CD14-positive monocyte (primary cell): ENCODE measurements at places on chromosomes 16 and 17.

DNA sequence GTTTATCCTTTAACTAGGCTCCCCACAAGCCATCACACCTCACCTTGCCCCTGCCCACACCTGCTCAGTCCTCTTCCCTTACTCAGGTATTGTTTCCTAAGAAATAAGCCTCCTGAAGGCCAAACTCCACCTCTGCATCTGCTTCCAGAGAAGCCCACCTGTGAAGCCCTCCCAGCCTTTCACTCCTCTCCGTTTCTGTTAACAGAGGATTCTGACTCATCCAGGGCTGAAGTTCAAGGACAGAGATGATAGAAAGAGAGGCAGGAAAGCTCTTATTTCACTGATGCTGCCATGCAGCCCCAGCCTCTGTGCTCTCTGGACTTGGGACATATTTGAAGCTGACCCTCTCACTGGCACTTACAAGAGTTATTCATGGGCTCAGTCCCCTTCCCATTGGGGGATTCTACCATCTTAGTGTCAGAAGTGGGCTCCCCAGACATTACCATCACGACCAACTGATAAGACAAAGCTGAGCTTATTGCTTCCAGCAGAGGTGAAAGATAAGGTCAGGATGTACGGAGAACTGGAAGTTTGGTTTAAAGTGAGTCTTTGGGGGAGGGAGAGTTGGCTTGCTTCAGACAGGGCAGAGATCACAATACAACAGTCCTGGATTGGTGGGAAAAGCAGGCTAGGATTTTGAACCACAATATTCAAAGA is 35.3 kb upstream of the XYLT2 start:
- H3K27ac ChIP-seq, result no peak overlapping the region
- H3K4me1 ChIP-seq, result no peaks in the 10 kb centered on the region
- no peaks in the 10 kb centered on the region for H3K36me3 ChIP-seq
- DNase-seq, result no peak

DNA sequence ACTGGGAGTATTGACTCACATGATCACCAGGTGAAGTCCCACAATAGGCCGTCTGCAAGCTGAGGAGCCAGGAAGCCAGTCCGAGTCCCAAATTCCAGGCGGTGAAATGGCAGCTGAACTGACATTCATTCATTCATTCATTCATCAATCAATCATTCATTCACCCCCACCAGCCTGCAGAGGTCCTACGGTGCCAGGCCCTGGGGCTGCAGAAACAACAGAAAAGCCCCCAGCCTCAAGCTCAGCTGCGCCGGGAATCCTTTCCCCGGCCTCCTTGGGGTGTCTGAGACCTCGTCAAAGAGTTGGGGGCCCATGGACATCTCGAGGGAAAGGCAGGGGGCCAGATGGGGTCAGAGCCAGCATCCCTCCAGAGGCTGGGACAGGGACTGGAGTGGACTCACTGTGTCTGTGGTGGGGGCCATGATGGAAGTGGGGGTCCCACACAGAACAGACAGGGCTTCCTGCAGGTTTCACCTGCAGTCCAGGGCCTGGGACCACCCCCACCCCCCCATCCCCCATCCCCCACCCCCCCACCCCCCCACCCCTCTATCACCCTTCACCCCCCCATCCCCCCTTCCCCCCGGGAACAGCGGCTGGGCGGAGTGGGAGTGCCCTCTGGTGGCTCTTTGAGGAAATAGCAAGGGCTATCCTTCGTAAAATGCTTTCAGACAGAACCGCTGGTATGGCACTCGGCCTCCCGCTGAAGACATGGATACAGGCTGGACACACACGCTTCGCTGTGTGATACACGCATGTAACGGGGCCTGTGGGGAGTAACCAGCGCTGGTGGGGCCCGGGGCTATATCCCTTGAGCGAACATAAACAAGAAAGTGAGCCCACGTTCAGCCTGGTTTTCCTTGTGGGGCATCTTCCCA is 8.5 kb upstream of the ZC3H18 start:
- no peaks in the 10 kb centered on the region for H3K4me1 ChIP-seq
- DNase-seq, result peak; percentile 46
- H3K4me3 ChIP-seq, result no peak overlapping the region
- no peaks in the 10 kb centered on the region for H3K36me3 ChIP-seq

GRCh38 chr17:55567240-55568214 is 56.3 kb upstream of the SMIM36 start:
- no peak overlapping the region for H3K27ac ChIP-seq
- no peaks in the 10 kb centered on the region for H3K27me3 ChIP-seq
- no peaks in the 10 kb centered on the region for H3K4me1 ChIP-seq

DNA sequence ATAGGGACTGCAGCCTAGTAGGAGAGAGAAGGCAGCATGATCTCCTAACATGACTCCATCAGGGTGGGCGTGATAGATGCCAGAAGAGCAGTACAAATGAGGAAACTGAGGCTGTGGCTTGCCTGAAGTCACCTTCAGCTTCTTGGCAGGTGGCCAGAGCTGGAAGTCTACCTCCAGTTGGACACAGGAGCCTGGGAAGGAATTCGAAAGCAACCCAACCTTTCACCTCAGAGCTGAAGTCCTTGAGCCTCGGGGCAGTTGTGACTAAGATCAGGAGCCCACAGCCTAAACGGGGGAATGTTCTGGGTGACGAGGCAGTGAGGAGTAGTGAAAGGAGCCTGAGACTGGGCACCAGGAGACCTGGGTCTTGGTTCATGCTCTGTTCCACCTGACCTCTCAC is 9.4 kb upstream of the SLC52A1 start:
- H3K4me3 ChIP-seq, result no peak overlapping the region
- no peaks in the 10 kb centered on the region for H3K27me3 ChIP-seq
- H3K4me1 ChIP-seq, result no peaks in the 10 kb centered on the region
- DNase-seq, result no peak
- H3K27ac ChIP-seq, result no peak overlapping the region

DNA sequence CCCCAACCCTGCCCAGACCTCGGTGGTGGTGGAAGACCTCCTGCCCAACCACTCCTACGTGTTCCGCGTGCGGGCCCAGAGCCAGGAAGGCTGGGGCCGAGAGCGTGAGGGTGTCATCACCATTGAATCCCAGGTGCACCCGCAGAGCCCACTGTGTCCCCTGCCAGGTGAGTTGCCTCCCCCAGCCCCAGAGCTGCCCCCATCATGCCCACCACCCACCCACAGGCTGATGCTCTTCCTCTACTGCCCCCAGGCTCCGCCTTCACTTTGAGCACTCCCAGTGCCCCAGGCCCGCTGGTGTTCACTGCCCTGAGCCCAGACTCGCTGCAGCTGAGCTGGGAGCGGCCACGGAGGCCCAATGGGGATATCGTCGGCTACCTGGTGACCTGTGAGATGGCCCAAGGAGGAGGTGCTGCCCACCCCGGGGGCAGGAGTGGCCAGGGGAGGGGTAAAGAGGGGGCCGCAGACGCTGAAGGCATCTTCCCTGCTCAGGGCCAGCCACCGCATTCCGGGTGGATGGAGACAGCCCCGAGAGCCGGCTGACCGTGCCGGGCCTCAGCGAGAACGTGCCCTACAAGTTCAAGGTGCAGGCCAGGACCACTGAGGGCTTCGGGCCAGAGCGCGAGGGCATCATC is 8.4 kb downstream of the GALK1 start:
- H3K36me3 ChIP-seq, result peaks cover 23% of the 10 kb centered on the region
- H3K4me1 ChIP-seq, result peaks cover 30% of the 10 kb centered on the region
- no peak overlapping the region for H3K27ac ChIP-seq
- no peak overlapping the region for H3K4me3 ChIP-seq
- peaks cover 4% of the 10 kb centered on the region for H3K27me3 ChIP-seq
- no peak for DNase-seq

- H3K36me3 ChIP-seq, result peaks cover 44% of the 10 kb centered on the region
- H3K27ac ChIP-seq, result peak overlapping the region; percentile 77
- H3K27me3 ChIP-seq, result no peaks in the 10 kb centered on the region
- peak; percentile 85 for DNase-seq
- H3K4me3 ChIP-seq, result peak overlapping the region; percentile 92
Observed at GRCh38 chr16:21650521-21650920, 1.9 kb downstream of the IGSF6 start.

DNA sequence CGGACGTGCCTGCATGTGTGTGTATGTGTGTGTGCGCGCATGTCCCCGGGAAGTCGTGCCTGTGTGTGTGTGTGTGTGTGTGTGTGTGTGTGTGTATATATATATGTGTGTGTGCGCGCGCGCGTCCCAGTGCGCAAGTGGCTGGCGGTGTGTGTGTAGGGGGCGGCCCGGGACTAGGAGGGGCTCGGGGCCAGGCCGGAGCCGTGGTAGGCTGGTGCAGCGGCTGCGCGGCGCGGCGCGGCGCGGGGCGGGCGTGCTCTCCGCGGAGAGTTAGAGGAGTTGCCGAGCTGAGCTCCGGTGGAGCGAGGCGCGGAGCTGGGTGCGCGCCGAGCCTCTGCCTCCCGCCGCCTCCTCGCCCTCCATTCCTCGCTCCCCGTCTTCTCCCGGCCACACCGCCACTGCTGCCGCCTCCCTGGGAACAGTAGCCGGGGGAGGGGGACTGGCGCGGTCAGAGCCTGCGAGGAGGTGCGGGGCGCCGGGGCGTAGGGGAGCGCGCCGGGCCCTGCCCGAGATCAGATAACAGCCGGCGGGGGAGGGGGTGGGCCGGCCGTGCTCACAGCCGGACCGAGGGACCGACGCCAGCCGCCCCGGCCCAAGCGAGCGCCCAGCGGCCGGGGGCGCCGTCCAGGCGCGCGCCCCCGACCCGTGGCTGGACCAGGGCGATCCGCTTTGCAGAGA is at the start of gene KCNJ12:
Gene KCNJ12, plus strand, starts transcription at position 277 of the 678 bp plus-strand sequence. CDS start 38,986 bp downstream, outside the sequence.
- no peak within 1 kb of the TSS for H3K27ac ChIP-seq
- no peak within 1 kb of the TSS for H3K4me3 ChIP-seq
- no peaks in the 10 kb centered on the region for H3K4me1 ChIP-seq
- no peak for DNase-seq

DNA sequence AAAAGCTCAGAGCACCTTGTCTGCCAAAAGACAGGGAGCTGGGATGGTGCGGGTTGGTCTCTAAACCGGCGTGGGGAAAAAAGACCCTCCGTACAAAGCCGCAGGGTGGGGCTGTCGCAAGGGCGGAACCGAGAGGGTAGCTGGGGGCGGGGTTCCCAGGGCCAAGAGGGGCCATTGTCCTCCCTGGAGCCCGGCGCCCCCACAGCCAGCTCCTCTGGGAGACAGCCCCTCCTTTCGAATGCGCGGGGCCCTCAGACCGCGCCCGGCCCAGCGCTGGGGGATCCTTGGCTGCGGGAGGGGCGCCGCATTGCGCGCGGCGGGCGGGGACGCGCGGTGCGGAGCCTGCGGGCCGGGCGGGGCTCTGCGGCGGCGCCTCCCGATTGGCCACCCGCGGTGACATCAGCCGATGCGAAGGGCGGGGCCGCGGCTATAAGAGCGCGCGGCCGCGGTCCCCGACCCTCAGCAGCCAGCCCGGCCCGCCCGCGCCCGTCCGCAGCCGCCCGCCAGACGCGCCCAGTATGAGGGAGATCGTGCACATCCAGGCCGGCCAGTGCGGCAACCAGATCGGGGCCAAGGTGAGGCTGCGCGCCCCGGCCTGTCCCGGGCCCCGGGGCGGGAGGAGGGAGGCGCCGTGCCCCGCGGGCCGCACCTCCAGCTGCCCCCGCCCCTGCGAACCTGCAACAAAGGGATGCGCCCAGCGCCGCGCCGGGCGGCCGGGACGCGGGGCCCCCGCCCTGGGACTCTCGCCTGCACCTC is at the start of gene TUBB3:
Gene TUBB3, plus strand, starts transcription at position 459 of the 756 bp plus-strand sequence. Its CDS starts 60 bp downstream, at position 519.
- peak within 1 kb of the TSS; percentile 24 for H3K4me3 ChIP-seq
- peak; percentile 42 for DNase-seq
- peaks cover 55% of the 10 kb centered on the region for H3K4me1 ChIP-seq
- H3K27me3 ChIP-seq, result peaks cover 29% of the 10 kb centered on the region
- H3K36me3 ChIP-seq, result no peaks in the 10 kb centered on the region

DNA sequence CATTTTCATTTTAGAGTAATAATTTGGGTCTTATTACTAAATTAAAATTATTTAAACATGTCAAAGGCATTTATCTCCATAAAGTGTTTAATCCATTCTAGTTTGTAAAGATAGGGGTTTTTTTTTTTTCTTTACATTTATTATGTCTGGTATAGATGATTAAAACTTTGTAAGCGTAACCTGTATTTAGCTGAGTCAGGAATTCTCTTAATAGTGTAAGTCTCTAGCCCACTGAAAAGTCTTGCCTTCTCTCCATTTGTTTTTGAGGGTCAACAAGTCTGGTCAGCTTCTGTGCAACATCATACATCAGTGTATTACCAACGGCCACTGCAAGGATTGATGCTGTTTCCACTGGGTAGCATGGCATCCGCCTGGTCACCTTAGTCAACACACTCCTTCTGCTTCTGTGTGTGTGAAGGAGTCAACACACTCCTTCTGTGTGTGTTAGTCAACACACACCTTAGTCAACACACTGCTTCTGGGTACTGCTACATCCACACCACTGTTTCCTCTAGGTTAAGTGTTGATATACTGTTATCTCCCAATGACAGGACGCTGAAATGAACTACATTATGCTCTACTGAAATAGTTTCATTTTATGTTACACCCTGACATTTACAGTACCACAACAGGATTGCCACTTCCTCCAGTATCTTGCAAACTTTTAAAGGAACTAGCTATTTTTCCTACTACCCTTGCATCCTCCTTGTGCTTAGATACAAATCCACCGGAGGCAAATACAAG is 37.3 kb upstream of the VWA3A start:
- H3K4me3 ChIP-seq, result no peak overlapping the region
- H3K27me3 ChIP-seq, result no peaks in the 10 kb centered on the region
- no peaks in the 10 kb centered on the region for H3K36me3 ChIP-seq
- H3K27ac ChIP-seq, result no peak overlapping the region
- peaks cover 3% of the 10 kb centered on the region for H3K4me1 ChIP-seq

DNA sequence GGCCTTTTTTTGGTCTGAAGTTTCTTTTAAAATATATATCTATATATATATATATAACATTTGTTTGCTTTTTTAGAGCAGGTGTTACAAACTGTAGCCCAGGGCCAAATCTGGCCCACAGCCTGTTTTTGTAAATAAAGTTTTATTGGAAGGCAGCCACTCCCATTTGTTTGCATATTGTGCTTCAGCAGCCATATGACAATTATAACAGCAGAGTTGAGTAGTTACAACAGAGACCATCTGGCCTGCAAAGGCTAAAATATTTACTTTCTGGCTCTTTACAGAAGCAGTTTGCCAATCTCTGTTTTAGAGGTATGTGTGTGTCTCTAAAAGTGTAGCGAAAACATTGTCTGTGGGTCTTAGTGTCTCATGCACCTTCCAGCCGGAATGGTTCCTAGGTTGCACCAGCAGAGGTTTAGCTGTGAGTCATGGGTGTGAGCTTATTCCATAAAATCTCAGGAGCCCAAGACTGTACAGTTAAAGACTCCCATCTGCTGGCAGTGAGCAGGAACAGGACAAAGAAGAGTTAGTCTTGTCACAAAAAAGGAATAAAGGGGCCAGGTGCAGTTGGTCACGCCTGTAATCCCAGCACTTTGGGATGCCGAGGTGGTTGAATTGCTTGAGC is 23.8 kb downstream of the LCMT1 start:
- H3K27me3 ChIP-seq, result no peaks in the 10 kb centered on the region
- H3K4me1 ChIP-seq, result peaks cover 14% of the 10 kb centered on the region
- peaks cover 26% of the 10 kb centered on the region for H3K36me3 ChIP-seq
- H3K4me3 ChIP-seq, result no peak overlapping the region
- no peak overlapping the region for H3K27ac ChIP-seq

DNA sequence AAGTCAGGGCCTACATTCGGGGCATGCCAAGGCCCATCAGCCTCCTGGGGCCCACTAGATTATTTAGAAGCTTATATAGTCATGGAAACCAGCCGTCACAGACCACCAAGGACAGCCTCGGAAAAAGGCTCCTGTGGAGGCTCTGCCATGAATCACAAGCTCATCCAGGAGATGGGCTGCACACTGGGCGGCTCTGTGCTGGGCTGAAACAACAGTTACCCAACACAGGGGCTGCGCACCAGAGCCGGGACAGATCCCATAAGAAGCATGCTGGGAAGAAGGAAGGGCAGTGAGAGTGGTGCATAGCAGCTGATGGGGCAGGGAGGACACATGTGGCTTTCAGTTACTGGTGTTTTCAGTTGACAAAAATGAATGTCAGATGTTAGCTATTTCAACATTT is 67.7 kb upstream of the GSG1L start:
- H3K27ac ChIP-seq, result no peak overlapping the region
- H3K4me3 ChIP-seq, result no peak overlapping the region
- no peak for DNase-seq
